ENCODE measurements at places on chromosomes 2 and 18.

- DNase-seq = no peak
These were observed 21.4 kb downstream of the TNFRSF11A start for GRCh38 chr18:62346333-62347088.

DNA sequence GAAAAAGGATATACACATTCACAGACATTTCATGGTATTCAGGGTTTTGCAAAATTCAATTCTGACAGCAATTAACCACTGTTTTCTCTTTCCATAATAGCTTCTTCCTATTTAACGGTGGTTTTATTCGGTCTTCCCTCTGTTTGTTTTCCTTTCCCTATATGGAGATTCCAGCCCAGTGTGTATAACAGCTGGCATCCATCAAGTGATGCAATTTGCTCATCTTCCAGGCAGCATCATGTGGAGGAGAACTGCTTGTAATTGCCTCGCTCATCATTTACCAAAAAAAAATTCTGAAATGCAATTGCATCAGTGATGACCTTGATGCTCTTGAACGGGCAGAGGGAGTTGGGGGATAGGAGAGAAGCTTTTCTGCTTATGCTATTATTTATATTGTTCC, 165.9 kb upstream of the PGAP1 start:
- no peak for DNase-seq

GRCh38 chr2:202763916-202764315, 107.7 kb downstream of the ICA1L start:
- no peak for DNase-seq

GRCh38 chr2:171798156-171798820, 95.8 kb downstream of the SLC25A12 start:
- DNase-seq = peak; percentile 60

DNA sequence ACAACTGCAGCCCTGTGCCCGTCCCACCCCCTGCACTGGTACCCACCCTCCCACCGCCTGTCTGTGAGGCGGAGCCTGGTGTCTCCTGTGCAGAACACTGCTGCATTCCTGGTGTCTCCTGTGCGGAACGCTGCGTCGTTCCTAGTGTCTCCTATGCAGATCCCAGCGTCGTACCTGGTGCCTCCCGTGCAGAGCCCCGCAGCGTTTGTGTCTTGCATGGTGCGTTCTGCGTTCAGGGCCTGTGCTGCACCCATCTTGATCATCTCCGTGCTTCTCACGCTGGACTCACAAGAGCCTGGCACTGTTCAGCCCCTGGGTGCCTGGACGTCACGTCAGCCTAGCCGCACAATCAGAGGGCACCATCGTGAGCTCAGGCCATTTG, 248.6 kb upstream of the SALL3 start:
- no peak for DNase-seq

- no peak for DNase-seq
These were observed 168.5 kb downstream of the DPP4 start for GRCh38 chr2:161905389-161906046.

GRCh38 chr2:240293557-240294461, 141.7 kb upstream of the GPC1 start:
- no peak for DNase-seq

DNA sequence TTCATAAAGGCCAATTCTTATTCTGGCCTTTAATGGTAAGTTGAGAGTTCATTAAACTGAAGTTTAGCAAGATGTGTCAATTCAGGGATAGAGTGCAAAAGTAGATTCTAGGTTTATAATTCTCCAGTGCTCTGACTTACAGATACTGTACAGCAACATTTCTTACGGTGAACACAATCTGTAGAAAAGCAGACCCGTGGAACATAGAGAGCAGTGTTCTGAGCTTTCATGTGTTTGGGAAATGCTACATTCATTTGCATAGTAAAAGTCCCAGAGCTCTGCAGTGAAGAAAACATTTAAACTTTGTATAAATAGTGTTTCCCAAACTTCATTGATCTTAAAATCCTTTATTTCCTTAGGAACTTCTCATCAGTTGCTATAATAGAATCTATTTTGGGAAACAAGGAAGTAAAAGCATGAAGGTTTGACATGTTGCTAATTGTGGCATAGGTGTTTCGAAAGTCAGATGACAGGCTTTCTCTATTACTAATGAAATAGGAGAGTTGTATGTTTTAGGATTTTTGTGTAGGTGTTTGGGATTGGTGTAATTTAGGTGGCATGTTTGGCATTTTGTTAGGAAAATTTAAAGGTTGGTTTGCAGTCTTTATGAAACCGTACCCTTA, 138.2 kb downstream of the ASXL3 start:
- no peak for DNase-seq

GRCh38 chr2:219519526-219519916, 5.2 kb downstream of the ASIC4 start:
- DNase-seq = no peak

GRCh38 chr2:67070826-67071225, 326.3 kb upstream of the ETAA1 start:
- no peak for DNase-seq

- DNase-seq = no peak
These were observed 6.5 kb upstream of the STAMBP start for GRCh38 chr2:73822276-73822675.

GRCh38 chr2:29273685-29274611, 158.7 kb downstream of the CLIP4 start:
- no peak for DNase-seq

GRCh38 chr2:204434660-204435462, 110.4 kb upstream of the PARD3B start:
- no peak for DNase-seq

DNA sequence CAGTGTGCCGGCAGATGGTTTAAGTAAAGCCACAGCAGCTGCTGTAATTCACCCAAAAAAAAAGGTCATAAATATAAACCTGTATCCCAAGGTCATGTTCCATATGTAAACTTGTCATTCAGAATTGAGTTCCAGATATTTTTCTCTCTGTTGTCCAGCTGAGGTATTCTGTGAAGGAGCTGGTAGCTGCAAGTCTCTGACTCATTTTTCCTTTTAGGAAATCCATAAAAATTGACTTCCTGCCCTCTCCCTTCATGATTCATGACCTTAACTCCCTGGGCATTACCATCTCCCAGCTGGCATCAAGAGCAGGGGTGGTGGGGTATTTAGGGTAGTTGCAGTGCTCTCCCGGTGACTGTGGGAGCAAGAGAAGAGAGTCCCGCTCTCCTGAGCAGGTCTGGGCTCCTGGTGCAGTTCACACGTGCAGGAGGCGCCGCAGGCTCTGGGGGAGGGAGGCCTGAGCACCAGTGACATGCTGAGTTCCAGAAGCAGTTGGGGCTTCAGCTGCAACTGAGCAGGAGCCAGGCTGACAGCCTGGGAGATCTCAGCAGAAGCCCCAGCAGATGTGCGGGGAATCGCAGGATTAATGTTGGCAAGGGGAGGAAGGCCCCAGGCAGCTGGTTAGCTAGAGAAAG, 192.6 kb downstream of the MGAT5 start:
- no peak for DNase-seq

GRCh38 chr2:80377071-80377470, 72.5 kb upstream of the LRRTM1 start:
- DNase-seq = no peak

- DNase-seq = no peak
These were observed 166.4 kb upstream of the MGAT5 start for GRCh38 chr2:134087371-134087921.

- DNase-seq = no peak
These were observed 427.7 kb upstream of the HS6ST1 start for GRCh38 chr2:128746356-128746755.

DNA sequence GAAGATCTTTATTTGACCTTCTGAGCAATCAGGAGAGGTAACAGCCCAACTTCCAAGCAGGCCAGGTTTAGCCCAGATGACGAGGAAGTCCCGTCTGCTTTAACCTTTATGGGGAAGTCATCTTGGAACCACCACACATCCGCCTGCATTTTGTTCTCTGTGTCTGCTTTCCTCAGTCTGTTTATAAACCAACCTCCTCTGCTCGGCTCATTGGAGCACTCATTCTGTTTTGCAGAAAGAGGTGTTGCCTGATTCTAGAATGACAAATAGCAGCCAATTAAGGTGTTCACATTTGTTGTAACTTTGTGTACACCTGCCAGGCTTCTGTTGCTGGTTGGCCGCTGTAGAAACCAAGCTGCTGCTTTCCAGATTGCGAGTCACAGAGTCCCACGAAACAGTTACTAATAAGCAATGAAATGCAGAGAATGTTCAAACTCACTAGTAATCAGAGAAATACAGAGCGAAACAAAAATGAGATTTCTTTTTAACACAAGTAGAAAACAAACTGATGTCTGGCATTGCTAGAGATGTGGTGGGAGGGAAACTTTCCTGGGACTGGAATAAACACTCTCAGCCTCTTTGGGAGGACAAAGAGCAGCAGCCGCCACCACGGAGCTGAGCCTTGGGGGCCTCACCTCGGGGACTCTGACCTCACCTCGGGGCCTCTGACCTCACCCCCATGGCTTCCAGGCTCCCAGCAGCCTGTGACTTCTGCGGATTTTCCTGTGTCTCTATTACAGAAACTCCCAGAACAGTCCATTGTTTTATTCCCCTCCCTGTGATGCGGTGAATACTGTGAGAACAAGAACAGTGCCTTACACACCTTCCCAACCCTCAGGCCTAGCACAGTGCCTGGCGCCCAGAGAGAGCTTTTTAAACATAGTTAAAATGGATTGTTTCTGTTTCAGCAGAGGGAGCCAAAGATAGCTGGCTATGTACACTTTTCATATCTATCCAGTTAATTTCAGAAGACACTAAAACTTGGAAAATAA, 64.0 kb downstream of the MBP start:
- peak; percentile 72 for DNase-seq

- DNase-seq = no peak
These were observed 71.2 kb downstream of the MEP1B start for GRCh38 chr18:32261003-32261402.

DNA sequence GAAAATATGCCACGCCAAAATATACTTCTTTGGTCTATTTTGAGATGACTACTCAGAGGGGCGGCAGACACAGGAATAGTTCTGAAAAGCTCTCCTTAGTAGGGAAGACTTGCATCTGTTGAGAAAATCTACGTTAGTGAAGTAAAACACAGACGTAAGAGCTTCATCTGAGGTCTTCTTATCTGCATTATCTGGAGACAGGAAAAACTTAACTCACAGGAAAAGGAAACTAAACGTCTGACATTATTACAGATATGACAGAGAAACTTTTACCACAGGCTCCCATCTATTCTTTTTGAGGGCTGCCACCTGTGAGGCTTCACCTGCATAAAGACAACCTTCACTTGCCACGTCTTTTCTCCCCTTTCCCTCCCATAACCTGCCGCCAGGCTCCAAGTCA, 1295.7 kb downstream of the LRP1B start:
- no peak for DNase-seq

- DNase-seq = no peak
These were observed 183.0 kb upstream of the APCDD1 start for GRCh38 chr18:10271481-10271880.

DNA sequence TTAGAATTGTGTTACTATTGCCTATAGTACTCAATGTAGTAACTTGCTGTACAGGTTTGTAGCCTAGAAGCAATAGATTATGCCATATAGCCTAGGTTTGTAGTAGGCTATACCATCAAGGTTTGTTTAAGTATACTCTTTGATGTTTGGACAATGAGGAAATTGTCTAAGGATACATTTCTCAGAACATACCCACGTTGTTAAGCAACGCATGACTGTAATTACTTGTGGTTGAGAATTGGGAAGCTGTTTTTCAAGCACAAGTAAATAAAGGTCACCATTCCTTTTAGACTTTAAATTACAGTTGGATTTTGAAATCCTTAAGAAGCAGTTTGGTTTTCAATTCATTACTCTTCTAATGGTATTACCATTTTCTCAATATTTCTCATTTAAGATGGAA, 89.8 kb upstream of the KCNH7 start:
- peak; percentile 16 for DNase-seq

DNA sequence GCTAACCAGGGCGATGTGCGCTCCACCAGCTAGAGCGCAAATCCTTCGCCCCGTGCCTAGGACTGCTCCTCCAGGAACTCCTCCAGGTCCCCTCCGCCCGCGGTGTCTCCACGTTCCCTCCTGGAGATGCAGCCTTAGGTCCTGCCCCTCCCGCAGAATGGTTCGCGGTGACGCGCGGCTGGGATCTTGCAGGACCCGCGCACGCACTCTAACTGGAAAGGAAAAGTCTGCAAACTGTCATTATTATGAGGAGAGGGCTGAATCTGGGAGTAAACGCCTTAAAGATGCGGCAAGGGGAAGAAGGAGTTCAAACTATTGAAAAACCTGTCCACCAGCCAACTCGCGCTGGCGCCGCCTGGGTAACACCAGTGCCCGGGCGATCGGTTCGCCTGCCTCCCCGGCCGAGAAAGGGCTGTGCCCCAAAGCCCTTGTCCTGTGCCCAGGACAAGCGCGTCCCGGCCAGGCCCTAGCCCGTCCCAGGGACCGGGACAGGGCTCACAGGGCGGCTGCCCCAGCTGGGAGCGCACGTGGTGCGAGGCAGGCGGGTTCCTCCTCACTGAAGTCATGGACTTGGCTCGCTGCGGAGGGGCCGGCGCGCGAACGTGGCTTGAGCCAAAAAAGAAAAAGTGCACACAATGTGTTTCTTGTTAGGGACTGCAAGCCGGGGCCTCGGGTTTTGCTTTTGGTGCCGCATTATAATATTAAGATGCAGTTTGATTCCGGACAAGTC, 5.5 kb upstream of the ID2 start:
- DNase-seq = peak; percentile 45

DNA sequence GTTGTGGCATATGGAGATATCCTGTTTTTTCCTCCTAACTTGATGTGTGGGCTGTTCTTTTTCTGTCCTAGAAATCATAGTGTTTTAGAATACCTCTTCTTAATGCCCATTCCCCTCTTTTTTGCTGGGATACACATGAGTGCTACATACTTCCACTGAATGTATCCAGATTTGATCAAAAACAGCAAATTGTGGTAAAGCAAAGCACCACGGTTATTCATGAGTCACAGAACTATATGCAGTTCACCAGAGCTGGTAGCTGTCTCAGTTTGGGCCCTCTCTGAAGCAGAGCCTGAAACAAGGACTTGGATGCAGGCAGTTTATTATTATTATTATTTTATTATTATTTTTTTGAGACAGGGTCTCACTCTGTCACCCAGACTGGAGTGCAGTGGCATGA, 69.9 kb upstream of the CTLA4 start:
- no peak for DNase-seq

DNA sequence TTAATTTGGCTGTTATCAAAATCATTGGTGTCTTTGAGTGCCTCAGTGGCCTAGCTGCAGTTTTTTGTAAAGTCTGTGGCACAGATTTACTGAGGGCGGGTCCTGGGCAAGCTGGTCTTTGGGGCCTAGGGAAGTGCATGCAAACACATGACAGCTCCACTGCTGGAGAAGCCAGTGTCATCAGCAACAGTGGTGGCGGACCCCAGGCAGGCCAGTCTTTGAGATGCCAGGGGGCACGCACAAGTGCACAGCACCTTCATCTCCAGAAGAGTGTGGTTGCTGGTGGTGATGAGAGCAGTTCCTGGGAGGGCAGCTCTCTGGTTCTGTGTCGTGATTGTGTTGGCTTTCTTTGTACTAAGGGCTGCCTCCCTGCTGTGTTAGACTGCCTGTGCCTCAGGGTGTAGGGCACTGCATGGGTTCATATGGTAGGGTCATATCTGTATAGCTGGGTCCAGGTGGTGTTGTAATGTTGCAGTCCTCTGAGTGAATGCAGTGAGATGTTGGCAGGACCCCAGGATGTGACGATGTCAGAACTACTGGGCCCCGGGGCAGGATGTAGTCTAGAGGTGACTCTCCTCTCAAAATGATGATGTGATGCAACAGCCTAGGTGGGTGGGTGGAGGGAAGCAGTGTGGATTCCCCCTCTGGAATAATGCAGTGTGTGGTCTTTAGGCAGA, 646.7 kb upstream of the CDH2 start:
- DNase-seq = no peak

- peak; percentile 5 for DNase-seq
These were observed 33.5 kb downstream of the PTPN18 start for GRCh38 chr2:130389358-130389757.
